NCI-H460 (cell line): ENCODE measurements at places on chromosomes 11 and 22. TPM values are rescaled to one million over a fixed set of nuclear protein-coding genes. Genes with fewer than 3 reads are reported as not detected.

TPP1 gene
- total RNA-seq: 2.9 and 5.2 TPM in 2 replicates

DNA sequence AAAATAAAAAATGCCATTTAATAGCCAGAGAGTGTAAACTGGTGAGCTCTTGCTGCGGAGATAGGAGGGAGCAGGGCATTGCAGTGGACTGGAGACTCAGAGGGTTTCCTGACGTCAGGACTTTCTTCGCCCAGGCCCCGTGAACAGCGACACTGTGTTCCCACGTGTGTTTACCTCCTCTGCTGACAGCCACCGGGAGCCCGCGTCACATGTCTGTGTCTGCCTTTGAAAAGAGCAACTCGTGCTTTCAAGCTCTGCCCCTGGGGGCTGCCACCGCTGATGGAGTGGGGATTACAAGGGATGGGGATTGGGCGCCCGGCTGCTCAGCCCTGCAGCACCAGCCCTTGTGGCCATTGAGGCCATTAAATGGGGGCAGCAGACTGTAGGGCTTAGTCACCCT, 3.3 kb downstream of the TANGO2 start:
- DNase-seq: no peak

DNA sequence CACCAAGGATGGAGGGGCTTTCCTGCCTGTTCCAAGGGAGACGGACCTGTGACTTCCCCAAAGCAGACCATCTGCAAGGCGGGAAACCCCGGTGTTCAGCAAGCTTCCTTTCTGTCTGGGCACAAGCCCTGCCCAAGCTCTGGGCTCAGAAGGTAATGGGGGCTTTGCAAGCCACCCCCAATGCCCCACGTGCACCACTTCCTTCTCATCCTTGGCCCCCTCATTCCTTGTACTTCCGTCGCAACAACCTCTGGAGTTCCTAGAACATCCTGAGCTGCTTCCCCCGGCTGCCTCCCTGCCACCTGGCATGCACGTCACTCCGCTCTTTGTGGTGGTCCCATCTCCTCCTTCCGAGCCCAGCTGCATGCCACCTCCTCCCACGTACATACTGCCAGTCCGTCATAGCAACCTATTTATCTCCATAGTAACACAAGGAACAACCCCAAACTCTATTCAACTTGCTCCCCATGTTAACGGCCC, 3.9 kb downstream of the MYEOV start:
- no peak for DNase-seq

DNA sequence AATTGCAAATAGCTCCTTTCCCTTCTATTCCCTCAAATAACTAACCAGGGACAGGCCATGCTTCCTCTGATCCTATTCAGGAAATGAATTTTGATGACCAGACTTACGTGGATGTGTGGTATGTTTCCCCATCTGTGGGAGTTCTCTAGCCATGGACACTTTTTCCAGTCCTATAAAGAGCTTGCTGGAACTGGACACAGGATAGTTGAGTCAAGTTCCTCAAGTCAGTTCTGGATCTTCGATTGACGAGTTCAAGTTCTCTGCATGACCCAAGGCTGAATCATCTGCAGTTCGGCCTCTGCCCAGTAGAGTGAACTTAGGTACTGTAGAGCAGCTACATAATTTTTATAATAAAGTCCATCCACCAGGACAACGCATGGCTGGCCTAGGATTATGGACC, 52.7 kb upstream of the CCND1 start:
- DNase-seq: no peak

GRCh38 chr11:123742031-123742723, 717 bp upstream of the ZNF202 start:
- no peak for DNase-seq

LRRC56 gene
- 0.43 and 0.57 TPM in 2 replicates for total RNA-seq

RAB38 gene
- 6.6 and 6.9 TPM in 2 replicates for total RNA-seq

DNA sequence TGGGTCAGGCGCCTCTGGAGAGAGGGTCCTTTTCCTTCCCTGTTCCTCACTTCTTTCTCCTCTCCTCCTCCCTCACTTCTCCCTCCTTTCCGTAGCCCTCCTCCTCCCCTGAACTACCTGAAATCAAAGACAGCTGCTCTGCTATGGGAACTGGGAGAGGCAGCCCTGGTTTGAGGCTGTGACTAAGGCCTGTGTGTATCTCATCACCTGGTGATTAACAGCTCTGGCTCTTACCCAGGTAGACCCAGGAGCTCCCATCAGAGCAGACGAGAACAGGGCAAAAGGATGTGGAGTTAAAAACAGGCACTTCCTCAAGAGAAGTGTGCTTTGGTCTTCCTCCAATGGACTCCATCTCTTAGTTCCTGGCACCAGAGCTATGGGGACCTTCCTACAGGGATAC, 5.8 kb downstream of the ISX start:
- DNase-seq: no peak

- DNase-seq: no peak
Observed at GRCh38 chr22:26912655-26913345, 255.4 kb downstream of the MIAT start.

DNA sequence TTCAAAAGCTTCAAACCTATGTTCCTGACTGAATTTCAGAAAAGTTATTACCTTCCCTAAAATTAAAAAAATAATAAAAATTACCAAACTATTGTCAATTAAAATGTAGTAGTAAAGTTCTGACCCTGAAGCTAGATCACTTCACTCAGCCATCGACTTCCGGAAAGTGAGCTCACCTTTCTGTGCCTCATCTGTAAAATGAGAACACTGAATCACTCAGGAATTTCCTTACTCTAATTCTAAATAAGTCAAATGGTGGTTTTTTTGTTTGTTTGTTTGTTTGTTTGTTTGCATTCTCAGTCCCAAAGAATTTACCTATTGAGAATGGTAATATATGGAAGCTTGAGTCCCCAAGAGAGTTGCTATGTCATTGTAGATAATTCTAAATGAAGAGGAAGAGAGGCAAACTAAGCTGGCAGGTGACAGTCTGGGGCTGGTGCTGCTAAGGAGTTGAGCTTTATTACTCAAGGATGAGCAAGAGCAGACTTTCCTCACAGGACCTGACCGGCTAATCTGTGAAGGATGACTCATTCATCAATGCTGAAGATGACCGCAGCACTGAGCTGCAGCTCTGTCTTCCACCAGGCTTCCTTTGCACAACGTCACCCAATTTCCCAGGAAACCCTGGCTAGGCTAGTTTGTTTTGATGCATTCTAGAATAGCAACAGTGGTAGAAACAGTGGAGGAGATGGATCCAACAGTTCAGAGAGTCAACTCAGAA, 248.8 kb downstream of the RAB38 start:
- no peak for DNase-seq
